Esophagus squamous epithelium (tissue), 5 donors: ENCODE measurements at places on chromosomes 2 and 18. TPM values are rescaled to one million over a fixed set of nuclear protein-coding genes. Genes with fewer than 3 reads are reported as not detected.
A peak's percentile ranks its signal among the peaks of the same experiment; 100 is the strongest.

DNA sequence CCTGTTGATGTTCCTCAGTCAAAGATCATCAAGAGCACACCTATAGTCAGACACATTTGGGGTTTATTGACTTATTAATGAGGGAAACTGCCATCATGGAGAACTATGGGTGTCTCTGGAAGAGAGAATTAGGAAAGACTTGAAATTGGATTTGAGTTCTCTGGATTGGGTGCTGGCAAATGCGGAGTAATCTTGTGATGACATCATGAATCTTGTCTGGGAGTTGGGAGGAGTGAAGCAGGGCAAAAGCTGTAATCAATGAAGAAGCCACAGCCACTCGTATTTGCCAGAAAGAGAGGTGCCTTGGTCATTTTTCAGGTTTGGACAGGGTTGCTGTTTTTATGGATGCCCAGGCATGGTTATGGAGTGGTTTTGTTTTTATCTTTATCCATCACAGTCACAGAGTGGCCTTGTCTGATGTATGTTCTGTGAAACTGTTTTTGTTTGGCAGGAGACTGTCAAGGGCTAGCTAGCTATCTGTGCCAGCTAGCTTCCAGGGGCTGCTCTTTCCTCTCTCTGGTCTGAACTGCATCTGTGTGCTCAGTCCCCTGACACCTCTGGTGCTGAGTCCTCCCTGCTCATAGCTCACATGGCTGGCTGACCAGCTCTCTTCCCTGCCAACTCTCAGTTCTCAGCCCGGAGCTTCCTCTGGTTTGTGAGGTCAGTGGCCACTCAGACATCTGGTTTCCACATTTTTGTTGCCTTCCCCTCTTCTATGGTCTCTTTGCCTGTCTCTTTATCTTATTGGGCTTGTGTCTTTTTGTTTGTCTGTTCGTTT lies 193.4 kb upstream of the RMP24 start:
- no peak overlapping the region for H3K4me3 ChIP-seq

DNA sequence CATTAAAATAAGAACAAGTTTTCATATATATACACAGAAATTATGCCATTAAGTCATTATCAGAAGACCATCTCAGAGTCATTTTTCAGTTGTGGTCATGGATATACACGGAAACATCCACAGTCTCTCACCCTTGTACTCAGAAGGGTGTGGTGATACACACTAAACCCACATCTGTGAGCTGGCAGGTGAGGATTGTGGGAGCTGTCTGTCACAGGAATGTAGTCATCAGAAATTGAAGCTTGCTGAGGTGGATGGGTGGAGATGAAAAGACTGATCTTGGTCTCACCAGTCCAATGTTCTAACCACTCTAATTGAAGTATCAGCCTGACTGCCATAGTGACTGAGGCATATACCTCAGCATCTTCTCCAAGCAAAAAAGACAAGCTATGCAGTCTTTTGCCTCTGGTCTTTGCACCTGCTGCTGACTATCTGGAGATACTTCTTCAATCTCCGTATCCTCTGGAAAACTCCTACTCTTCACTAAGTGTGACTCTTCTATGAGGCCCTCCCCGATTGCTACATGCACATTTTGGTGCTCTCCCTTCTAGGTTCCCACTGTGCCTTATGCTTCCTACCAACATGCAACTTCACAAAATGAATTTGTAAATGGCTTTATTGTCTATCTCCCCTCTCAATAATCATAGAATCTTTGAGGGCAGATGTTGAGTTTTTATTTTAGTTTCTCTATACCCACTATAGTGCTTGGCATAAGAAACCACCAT lies 232.8 kb downstream of the DYM start:
- DNase-seq: no peak
- peaks cover 7% of the 10 kb centered on the region for H3K36me3 ChIP-seq
- peaks cover 8% of the 10 kb centered on the region for H3K4me1 ChIP-seq
- H3K4me3 ChIP-seq: no peak overlapping the region

GRCh38 chr2:236503100-236503499 lies 66.5 kb upstream of the ACKR3 start:
- no peak overlapping the region for H3K27ac ChIP-seq
- H3K27me3 ChIP-seq: no peaks in the 10 kb centered on the region
- H3K4me3 ChIP-seq: no peak overlapping the region

DNA sequence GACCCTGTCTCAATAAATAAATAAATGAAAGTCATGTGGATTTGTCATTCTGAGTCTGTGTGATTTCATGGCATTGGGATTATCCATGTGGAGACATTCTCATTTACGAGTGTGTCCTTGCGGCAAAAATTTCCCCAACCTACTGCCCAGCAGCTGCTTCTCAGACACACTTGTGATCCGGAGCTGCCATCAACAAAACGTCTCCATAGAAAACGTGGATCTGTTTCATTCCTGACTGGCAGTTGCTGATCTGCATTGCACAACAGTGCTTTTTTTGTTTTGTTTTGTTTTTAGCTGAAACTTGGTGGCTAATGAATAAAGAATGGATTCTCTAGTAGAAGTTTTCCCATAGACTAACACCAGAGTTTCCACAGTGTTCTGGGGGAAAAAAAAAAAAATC lies 74.7 kb downstream of the TGIF1 start:
- no peaks in the 10 kb centered on the region for H3K27me3 ChIP-seq
- no peaks in the 10 kb centered on the region for H3K36me3 ChIP-seq
- no peak for DNase-seq

DNA sequence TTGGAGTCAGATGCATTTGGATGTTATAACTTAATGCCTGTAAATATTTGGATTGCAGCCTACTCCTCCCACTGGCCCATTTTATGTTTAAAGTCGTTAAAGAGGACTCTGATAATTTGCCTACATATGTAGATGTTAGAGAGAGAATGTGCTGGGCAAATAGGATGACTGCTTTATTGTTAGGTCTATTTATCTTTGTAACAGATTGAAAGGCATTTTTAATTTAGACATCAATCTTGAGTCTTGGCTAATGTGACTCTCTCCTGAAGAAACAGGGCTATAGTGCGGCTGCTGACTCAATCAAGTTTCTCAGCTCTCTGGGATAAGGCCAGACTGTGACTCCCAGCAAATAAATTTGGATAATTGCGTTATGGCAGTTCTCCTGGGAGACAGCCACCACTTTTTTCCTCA lies 1101.4 kb downstream of the CBLN2 start:
- H3K4me3 ChIP-seq: no peak overlapping the region
- no peaks in the 10 kb centered on the region for H3K36me3 ChIP-seq
- no peak overlapping the region for H3K27ac ChIP-seq
- no peaks in the 10 kb centered on the region for H3K4me1 ChIP-seq
- no peak for DNase-seq
- H3K27me3 ChIP-seq: no peaks in the 10 kb centered on the region

- H3K36me3 ChIP-seq: peaks cover 44% of the 10 kb centered on the region
- no peak for DNase-seq
- H3K27ac ChIP-seq: peak overlapping the region; percentile 30
- no peak overlapping the region for H3K4me3 ChIP-seq
- no peaks in the 10 kb centered on the region for H3K4me1 ChIP-seq
Observed at GRCh38 chr2:201220102-201220570, 37.2 kb downstream of the CASP10 start.

TEKT4 gene
- not detected for total RNA-seq
